ENCODE measurements at places on chromosomes 7 and 10. TPM values are rescaled to one million over a fixed set of nuclear protein-coding genes. Genes with fewer than 3 reads are reported as not detected.

- H3K27ac ChIP-seq, result no peak overlapping the region
- no peak for DNase-seq
- no peaks in the 10 kb centered on the region for H3K36me3 ChIP-seq
- H3K4me3 ChIP-seq, result no peak overlapping the region
- H3K4me1 ChIP-seq, result no peaks in the 10 kb centered on the region
These were observed 567.6 kb downstream of the GRM8 start for GRCh38 chr7:126685018-126685573.

DNA sequence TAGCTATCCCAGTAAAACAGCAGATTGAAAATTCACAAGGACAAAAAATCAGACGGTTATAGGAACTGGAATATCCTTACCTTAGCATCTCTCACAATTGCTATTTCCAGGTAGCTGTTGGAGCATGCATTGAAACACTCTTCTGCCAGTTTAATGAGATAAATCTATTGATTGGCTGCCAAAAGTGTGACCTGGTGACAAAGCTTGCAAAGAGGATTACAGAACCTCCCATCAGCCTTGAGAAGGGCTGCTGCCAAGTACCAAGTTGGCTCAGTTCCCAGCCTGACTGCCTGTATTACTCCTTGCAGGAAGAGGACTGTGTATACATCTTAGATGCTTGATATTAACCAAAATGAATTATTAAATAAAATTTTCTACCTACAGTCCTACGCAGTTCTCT lies 5.1 kb downstream of the PRLHR start:
- H3K27me3 ChIP-seq, result no peaks in the 10 kb centered on the region
- no peak overlapping the region for H3K27ac ChIP-seq
- H3K4me1 ChIP-seq, result no peaks in the 10 kb centered on the region
- no peaks in the 10 kb centered on the region for H3K36me3 ChIP-seq
- no peak for DNase-seq

- H3K27ac ChIP-seq, result no peak overlapping the region
- no peak overlapping the region for H3K4me3 ChIP-seq
- no peaks in the 10 kb centered on the region for H3K4me1 ChIP-seq
These were observed 26.0 kb downstream of the ASB4 start for GRCh38 chr7:95511716-95512260.

DNA sequence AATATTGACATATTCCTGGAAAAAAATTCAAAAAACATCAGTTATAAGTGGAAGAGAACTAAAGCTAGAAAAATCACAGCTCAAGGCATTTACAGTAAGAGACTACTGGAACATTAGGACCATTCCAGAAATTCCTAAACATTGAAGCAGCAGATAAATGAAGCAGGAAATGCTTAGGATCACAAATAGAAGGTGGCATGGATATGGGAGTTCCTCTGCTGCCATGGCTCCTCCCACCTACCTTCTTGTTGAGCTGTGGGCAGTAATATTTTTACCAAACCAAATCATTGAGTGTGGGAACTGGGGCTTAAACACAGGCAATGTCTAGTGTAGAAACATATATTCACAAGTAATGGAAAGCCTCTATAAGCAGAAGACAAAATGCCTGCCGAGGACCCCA lies 292.8 kb downstream of the ANKRD7 start:
- no peaks in the 10 kb centered on the region for H3K36me3 ChIP-seq
- no peaks in the 10 kb centered on the region for H3K4me1 ChIP-seq
- no peak overlapping the region for H3K4me3 ChIP-seq
- DNase-seq, result no peak

Gene NPVF
- not detected for total RNA-seq

DNA sequence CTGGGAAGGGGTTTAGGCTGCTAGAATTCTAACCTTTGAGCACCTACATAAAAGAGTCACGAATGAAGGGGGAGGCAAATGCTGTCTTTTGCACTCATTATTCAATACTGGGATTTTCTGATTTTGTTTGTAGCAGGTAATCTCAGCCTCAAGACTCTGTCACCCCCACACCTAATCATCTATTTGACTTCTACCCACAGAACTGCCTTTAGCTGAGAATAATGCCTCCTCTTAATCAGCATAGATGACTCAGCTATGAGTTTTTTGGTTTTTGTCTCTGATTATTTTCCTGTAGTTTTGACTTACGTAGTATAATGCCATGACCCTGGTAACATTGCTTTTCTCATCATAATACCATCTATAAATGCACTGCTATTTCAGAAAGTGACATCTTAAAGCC lies 42.7 kb upstream of the CACNB2 start:
- H3K27me3 ChIP-seq, result no peaks in the 10 kb centered on the region
- DNase-seq, result no peak
- no peak overlapping the region for H3K4me3 ChIP-seq

GRCh38 chr7:50145801-50146338 lies 52.8 kb upstream of the ZPBP start:
- H3K4me1 ChIP-seq, result no peaks in the 10 kb centered on the region
- no peaks in the 10 kb centered on the region for H3K36me3 ChIP-seq
- DNase-seq, result no peak
